ENCODE measurements at places on chromosomes 1 and 21.

- DNase-seq, result no peak
Observed at GRCh38 chr1:113278777-113279176, 111.5 kb upstream of the MAGI3 start.

GRCh38 chr1:43129426-43129825, 42.7 kb downstream of the EBNA1BP2 start:
- no peak for DNase-seq

DNA sequence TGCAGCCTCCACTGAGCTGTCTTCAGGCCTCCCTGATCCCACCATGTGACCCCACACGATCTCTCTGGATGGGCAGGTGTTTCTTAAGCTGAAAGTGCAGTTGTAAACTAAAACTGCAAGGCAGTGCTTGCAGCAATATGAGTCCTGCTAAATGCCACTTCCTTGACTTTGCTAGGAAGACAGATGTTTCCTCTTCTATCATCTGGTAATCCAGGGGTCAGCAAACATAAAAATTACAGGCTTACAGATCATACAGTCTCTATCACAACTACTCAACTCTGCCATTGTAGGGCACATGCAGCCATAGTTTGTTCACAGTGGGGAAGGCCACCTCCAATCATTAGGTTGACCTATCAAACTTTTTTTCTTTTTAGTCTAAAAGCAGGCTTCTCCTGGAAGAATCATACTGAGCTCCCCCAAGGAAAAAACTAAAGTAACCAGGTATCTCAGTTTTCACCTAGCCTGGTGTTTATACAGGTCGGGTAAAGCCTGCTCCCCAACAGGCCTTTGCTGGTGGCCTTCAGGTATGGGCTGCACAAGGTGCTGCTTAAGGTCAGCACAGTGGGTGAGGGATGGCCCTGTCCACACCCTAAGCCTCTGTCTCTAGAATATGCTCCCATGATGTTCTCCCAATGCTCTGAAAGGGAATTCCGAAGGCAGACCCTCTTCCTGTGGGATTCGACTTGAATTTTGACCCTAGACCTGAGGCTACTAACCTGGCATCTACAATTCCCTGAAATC, 10.8 kb downstream of the ABCA4 start:
- no peak for DNase-seq

DNA sequence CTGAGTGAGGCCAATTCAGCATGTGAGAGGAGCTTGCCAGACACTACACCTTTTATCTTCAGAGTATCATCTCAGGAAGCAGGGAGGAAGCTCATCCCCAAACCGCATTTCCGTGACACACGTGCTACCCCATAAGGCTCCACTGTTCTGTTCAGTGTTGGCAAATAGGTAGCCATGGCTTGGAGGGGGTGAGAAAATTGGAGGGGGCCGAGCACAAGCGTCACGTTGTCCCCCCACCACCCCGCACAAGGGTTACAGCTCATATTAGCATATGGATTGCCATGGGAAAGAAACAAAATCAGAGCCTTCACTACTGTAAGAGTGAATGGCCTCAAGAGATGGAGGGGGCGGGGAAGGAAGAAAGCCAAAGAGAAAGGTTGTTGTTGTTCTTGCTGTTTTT, 46.7 kb downstream of the OLIG1 start:
- DNase-seq, result no peak

- DNase-seq, result no peak
Observed at GRCh38 chr1:44645476-44646244, 28.6 kb downstream of the TMEM53 start.

- DNase-seq, result no peak
Observed at GRCh38 chr1:78633209-78633608, 13.0 kb downstream of the IFI44L start.

DNA sequence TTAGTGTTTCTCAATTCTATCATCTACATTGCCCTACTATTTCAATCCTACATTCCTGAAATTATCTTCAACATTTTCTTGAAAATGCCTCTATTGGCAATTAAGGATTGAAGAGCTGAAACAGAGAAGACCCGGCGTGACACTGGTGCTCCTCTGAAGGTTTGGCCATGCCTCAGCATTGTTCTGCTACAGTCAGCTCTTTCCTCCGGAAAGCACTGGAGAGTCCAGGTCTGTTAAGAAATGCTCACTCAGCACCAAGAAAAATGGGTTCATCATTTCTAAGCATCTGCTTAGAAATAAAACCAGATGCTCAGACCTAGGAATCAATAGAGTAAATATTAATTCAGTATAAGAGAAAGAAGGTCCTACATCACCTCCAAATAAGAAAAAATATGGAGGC, 58.8 kb downstream of the WARS2 start:
- DNase-seq, result no peak

All from stimulated activated CD4-positive, alpha-beta T cell treated with anti-CD3 and anti-CD28 coated beads, Interleukin-1b, Interleukin-23, amount 100 ng/mL, for 24 hours (primary cell).